ENCODE measurements at places on chromosomes 12 and 14.

DNA sequence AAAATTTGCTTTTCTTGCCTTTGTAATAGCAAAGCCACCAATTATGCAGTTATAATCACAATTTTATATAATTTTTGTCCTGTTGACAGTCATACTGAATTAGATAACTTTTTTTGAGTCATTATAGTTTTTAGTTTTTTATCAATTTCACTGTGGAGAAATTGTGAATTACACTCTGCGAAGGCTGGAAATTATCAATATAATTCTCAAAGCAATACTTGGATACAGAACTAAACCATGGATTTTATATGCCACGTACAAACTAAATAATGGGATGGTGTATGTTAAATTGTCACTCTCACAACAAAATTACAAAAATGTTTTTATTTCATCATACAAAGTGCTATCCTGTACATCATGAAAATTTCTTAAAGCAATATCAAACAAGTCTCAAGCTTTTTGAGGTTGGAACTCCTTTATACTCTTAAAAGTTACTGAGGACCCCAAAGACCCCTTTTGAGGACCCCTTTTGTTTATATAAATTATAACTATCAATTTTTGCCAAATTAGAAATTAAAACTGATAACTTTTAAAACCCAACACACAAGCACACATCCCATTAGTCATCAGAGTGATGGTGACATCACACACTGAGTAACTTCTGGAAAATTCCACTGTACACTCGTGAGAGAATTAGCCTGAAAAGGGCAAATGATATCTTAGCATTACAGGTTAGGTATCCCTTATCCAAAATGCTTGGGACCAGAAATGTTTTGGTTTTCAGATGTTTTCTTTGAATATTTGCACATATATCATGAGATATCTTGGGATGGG lies 19.8 kb upstream of the AQP2 start:
- no peak for DNase-seq

GRCh38 chr14:74911704-74912103 lies 11.4 kb downstream of the RPS6KL1 start:
- DNase-seq: no peak

DNA sequence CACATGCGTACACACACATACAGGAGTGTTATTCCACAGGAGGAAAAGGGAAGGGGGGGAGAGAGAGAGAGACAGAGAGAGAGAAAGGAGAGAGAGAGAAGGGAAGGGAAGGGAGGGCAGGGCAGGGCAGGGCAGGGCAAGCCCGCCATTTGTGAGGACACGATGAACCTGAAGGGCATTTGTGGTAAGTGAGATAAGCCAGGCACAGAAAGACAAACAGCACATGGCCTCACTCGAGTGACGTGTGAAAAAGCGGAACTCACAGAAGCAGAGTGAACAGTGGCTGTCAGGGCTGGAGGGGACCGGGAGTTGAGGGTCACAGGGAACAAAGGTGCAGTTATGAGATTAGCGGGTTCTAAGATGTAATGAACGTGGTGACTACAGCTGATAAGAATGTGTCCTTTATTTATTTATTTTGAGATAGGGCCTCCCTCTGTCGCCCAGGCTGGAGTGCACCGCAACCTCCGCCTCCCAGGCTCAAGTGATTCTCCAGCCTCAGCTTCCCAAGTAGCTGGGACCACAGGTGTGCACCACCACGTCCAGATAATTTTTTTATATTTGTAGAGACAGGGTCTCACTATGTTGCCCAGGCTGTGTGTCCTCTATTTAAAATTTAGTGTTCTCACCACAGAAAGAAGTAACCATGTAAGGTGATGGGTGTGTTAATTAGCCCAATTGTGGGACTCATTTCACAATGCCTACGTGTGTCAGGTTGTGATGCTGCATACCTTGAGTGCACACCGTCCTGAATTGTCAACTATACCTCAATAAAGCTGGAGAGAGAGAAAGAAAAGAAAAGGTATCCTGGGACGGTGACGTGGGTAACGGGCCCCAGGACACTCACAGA lies 18.7 kb upstream of the FBRSL1 start:
- no peak for DNase-seq

DNA sequence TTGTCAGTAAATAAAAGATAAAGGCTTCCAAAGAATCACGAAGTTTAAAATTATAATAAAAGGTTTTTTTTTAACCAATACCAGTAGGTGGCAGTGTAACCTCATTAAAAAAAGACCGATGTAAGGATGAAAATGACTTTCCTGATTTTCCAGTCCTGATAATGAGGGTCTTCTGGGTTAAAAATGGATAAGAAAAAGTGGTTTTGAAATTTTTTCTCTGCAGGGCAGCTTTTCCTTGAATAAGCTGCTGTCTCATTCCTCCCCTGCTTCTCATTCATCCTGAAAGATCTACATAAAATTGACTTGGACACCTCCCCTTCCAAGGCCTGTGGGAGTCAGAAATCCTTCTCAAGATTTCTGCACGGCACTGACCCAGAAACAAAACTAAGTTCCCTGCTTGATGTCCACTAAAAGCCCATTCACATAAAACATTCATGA lies 58.9 kb upstream of the FBXO33 start:
- DNase-seq: no peak

- DNase-seq: no peak
Measured at GRCh38 chr14:93317875-93318807, 14.7 kb downstream of the BTBD7 start.

DNA sequence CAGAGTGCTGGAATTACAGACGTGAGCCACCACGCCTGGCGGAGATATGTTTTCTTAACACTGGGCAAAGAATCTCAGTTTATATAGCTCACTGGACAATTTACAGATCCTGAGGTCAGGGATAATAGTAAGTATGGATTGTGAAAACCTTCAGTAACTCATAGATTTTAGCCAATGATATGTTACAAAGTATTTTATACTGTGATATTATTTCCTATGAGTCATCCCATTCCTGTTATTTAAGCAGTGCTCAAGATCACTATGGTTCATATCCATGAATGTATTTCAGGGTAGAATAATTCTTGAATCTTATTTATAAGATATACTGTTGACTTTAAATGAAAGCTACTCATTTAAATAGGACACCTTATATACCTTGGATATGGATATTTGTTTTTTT lies 107.2 kb downstream of the RAD51B start:
- DNase-seq: no peak

- no peak for DNase-seq
Measured at GRCh38 chr12:129887101-129887500, 16.7 kb downstream of the TMEM132D start.

DNA sequence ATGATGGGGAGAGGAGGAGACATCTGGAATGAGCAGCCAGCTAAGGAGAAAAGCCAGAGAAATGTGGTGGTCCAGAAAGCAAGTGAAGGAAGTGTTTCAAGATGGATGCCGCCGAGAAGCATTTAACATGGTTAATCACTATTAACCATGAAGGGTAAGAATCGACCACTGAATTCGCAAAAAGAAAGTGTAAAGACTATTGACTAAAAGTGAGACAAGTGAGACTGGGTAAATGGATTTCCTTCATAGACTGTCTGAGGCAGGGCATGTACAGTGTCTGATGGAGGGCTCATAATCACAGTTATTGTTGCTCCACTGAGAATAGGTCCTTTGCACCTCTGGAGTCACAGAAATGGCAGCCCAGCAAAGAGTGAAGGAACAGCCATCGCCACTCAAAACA lies 25.3 kb upstream of the CLMN start:
- DNase-seq: no peak
